Gastroesophageal sphincter (tissue), 4 donors: ENCODE measurements at places on chromosomes 5 and 9.

DNA sequence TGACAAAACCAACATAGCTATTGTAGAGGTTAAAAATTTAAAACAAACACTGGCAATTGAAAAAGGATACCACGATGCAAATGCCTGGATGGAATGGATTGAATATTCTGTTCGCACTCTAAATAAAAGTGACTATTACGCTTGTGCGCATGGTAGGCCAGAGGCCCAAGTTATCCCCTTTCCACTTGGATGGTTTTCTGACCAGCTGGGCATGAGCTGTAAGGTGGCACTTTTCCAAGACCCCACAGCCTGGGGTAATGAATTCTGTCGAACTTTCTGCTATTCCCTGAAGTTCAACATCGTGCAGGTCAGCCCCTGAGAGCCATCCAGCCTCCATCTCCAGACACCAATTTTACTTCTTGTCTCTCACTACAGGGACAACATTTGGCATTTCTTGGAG, 5.4 kb upstream of the RNF180 start:
- ATAC-seq = no peak

GRCh38 chr5:88396000-88396535, 127.4 kb upstream of the TMEM161B start:
- ATAC-seq = no peak

GRCh38 chr5:178989311-178989710, 5.8 kb downstream of the GRM6 start:
- no peak for ATAC-seq

DNA sequence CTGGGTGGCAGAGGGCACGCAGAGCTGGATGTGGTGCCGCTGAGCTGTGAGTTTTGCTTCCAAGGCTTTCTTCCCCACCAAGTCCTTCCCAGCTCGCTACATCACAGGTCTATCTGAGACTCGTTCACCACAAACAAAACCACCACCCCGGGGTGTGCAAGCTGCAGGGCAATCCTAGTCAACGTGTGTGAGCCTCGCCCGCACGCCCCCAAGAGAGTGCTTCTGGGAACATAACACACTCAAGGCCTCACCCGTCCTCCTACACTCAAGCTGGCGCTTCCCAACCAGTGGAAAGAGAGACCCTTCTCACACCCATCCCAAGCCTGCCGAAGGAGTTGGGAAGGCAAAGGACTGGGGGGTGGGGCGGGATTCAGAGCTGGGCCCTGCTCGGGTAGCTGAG, 10.6 kb downstream of the SNAPC4 start:
- ATAC-seq = no peak
